Sciatic nerve (tissue), 2 donors: ENCODE measurements at places on chromosomes 12 and 14. TPM values are rescaled to one million over a fixed set of nuclear protein-coding genes. Genes with fewer than 3 reads are reported as not detected.
A peak's percentile ranks its signal among the peaks of the same experiment; 100 is the strongest.

- no peak for DNase-seq
Measured at GRCh38 chr12:104600790-104601739, 144.3 kb downstream of the CHST11 start.

DNA sequence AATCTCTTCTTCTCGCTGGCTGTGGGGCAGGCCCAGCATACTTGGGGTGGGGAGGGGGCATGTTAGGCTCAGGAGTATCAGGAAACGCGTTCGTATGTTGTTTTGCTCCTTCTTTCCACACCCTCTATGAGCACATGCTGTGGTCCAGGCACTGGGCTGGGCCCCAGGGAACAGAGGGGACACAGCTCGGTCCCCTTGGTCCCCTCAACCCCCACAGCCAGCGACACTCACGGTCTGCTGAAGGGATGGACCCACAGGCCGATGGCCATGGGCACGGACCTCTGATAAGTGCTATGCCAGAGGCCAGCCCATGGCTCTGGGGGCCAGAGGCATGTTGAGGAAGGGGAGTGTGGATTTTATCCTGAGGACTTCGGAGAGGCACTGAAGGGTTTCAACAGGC lies 6.2 kb downstream of the IFI27 start:
- peak; percentile 39 for DNase-seq

The DNAJC22 gene
- total RNA-seq, result not detected

DNA sequence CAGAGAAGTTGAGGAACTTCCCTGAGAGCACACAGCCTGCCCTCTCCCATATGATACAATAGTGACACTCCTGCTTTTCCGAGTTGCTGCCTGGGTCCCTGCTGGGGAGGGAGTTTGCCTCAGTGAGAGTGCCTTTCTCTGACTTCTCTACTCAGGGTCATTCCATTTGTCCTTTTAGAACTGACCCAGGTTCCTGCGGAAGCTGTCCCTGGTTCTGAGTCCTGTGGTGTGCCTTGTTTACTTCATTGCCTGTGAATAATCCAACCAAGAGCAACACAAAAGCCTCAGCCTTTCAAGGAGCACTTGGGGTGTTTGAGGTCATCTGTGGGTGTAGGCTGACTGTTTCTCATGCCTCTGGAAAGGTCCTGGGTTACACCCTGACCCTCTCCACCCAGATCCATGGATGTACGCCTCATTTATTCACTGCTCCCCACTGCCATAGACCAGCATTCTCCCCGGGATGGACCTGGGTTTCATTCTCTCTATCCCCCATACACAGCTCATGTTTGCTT lies 13.6 kb downstream of the SERPINA1 start:
- DNase-seq, result no peak

The DDX11 gene
- total RNA-seq, result 15.6 TPM

The TROAP gene
- total RNA-seq, result 0.58 TPM

DNA sequence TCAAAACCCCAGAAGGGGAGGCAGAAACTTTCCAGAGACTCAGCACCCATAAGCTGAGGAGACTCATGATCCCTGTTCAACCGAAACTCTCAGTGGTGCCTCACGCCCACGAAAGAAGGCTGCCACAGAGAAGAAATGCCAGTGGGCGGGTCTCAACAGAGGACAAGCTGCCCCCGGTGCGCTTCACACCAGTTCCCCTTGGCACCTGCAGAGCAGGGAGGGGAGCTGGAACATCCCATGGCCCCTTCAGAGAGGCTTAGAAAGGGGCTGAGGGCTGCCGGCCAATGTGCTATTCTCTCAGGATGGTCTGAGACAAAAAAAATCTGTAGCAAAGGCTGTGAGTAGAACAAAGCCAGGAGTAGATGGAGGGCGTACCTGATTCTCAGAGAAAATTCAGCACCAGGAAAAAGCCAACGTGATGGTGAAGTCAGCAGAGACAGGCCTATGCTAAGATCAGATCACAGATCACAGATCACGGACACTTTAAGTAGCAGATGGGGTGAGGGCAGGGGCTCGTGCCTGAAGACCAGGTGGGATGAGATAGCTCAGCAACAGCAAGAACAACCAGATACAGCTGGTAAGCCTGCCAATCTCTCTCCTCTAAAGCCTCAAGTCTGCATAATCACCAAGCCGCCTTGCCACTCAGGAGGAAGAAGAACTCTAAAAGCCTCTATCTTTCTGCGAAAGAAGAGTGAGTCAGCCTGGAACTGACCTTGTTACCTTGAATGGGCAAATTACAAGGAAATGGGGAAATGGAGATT lies 206.4 kb upstream of the GRIP1 start:
- DNase-seq, result no peak

DNA sequence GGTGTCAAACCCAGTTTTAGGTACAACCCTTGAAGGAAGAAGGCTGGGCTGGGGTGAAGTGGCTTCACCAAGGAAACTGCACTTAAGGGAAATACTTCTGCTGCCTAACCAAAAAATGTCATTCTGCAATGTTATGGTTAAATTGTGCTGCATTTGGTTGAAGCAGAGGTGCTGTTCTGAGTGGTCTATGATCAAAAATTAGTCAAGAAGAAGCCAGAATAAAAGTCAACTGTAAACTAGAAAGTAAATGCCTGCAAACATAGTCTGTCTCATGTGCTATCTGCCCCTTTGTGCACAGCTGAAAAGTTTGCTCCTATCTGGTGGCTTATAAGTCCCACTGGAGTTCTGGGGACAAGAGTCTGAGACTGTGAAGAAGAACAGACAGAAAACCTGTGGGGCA lies 158.8 kb downstream of the C12orf42 start:
- DNase-seq, result no peak

- no peak for DNase-seq
Measured at GRCh38 chr12:57467212-57467874, 7.8 kb downstream of the GLI1 start.

The TAS2R8 gene
- 0.27 TPM for total RNA-seq
